ENCODE measurements at places on chromosomes 2 and 18.
A peak's percentile ranks its signal among the peaks of the same experiment; 100 is the strongest.

DNA sequence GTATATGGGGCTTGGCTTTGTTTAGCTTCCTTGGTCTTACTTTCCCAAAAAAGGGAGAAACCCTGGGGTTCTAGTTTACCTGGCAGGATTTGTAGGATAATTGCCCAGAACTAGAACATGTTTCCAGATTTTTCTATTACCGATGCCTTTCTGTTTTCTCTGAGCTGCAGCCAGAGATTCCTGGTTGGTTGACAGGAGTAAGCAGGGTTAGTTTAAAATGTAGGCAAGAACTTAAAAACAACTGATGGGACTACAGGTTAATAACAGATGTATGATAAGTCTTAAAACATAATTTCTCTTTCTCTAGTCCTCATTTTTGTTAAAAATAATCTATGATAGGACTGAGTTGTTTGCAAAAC lies 38.9 kb upstream of the GMCL1 start:
- DNase-seq = no peak

GRCh38 chr2:234492717-234493485 lies 4.0 kb downstream of the ARL4C start:
- no peak for DNase-seq

DNA sequence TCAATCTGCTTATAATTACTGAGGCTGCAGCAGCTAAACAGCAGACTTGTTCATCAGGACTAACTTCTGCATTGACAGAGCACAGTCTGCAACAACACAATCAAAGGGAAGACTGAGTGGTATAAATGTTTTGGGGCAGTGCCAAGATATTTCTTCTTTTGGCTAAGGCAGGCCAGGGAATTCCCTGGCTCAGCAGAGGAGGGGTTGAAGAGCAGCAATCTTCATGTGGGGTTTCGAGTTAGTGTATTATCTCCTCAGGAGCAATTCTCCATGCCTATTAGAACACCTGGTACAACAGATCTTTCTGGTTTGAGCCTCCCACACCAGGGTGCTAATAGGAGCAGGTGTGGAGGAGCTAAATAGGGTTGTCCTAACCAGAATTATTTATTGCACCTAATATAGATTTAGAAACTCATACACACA lies 103.0 kb upstream of the STK17B start:
- no peak for DNase-seq

GRCh38 chr2:70828914-70829824 lies 6.4 kb downstream of the CD207 start:
- no peak for DNase-seq

DNA sequence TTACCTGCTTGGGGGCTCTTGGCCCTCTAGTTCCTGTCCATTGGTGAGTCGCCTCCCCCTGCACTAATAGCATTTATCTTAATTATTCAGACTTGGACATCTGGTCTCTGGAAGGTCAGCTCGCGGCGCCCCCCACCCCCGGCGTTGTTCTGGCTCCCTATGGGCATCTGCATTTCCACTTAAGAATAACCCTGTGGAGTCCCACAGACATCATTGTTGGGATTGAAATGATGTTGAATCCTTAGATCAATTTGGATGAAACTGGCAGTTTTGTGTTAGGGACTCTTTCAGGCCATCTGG lies 313.8 kb upstream of the HS6ST1 start:
- DNase-seq = no peak

- no peak for DNase-seq
Measured at GRCh38 chr2:11949732-11950523, 203.5 kb downstream of the LPIN1 start.

DNA sequence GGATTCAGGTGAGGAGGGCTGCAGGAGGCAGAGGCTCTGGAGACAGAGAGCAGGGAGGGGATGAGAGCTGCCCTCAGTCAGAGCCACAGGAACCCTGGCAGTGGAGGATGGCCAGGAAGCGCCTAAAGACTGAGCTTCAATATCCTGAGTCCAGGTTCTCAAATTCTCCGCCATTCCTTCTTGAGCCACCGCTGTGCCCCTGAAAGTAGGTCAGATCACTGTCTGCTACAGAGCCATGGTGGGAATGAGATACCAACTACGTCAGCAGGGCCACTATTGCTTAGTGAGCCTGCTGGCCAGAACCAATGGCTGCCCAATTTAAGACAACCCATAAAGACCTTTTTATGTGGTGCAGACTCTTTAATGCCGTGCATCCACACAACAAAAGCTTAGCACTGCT lies 155.5 kb downstream of the CTIF start:
- DNase-seq = no peak

- DNase-seq = no peak
Measured at GRCh38 chr2:239471011-239471792, 70.4 kb upstream of the HDAC4 start.

- DNase-seq = no peak
Measured at GRCh38 chr2:230890646-230891045, 25.9 kb downstream of the ITM2C start.

- no peak for DNase-seq
Measured at GRCh38 chr18:49585781-49586663, 24.2 kb downstream of the LIPG start.

GRCh38 chr2:105324732-105325131 lies 4.8 kb downstream of the TGFBRAP1 start:
- no peak for DNase-seq

DNA sequence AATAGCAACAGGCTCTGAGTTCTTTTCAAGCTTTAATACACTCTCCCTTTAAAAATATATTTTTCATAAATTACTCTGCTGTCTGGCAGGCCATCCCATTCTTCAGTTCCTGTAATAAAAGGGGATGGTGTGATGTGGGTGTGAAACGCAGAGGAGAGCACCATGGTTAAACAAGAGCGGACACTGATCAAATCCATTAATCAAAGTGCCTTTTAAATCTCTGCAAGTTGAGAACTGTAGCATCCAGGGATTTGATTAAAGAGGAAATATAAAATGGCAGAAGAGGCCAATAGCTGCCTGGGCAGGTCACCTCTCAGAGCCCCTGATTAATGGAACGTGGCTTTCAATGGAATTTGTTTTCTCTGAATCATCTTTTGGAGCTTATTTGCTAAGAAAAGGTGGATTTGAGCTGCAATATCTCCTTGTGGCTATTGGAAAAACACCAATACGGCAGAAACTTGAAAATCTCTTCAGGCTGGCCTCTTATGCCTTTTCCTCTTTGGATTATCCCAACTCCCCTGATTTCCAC lies 96.9 kb downstream of the ACTR3 start:
- no peak for DNase-seq

DNA sequence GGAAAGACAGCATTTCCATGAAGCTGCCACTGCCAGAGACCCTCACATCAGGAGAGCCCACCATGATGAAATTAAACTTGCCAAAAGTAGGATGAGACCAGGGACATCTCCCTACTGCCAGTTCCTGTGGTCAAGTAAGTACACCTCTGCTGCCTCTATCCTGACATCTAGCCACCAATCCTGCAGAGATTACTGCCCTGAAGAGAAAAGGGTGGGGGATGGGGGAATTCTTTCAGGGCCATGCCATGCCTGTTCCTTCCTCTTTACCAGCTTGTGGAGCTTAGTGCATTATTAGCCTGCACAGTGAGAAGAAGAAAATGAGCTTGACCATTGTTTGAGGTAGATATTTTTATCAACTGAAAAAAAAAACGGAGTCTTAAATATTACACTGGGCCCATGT lies 397.2 kb upstream of the CDH2 start:
- DNase-seq = no peak

DNA sequence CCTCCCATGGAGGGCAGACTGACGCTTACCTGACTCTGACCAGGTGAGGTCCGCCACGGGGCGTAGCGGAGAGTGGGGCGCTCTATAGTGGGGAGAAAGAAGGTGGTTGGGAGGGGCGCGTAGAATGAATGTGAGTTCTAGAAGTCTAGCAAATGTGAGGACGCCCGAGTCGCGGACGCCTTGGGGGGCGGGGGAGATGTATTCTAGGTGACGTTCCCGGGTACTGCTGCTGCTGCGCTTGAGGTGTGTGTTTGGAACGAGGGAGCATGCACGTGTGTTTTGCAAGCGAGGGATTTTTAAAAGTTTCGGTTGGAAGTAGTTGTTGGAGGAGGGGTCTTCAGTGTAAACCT lies 758 bp downstream of the RIF1 start:
- DNase-seq = peak; percentile 13

DNA sequence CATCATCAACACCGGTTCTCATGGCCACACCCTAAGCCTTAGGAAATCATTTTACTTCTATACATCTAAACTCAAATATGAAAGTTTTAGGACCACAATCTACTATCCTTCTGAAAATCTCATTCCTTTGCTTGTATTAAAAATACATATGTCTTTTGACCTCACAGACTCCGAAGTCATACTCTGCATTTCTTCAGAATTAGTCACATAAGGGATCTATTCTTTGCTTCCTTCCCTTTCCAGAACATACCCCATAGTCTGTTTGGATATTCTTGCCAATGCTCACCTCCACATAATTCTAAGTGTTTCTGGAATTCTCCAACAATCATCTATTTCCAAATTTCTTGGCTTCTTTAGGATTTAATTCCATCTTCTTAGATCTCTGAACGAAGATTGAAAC lies 14.2 kb upstream of the DSG1 start:
- no peak for DNase-seq

- DNase-seq = no peak
Measured at GRCh38 chr2:23361152-23361551, 23.8 kb upstream of the KLHL29 start.

DNA sequence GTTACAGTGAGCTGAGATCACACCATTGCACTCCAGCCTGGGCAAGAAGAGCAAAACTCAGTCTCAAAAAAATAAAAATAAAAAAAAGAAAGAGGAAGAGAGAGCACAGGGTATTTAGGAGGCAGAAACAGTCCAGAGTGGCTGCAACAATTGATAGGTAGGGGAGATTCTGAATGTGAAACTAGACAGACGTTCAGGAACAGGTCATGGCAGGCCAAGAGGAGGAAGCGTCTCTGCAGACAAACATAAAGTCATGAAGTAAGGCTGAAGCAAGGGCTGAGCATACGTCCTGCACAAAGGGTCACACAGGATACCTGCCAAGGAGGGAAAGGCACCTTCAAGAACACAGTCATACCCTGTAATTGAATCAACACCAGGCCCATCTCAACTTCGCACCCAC lies 64.1 kb upstream of the ZNF532 start:
- DNase-seq = no peak

- DNase-seq = no peak
Measured at GRCh38 chr2:63785096-63785495, 56.6 kb upstream of the UGP2 start.

DNA sequence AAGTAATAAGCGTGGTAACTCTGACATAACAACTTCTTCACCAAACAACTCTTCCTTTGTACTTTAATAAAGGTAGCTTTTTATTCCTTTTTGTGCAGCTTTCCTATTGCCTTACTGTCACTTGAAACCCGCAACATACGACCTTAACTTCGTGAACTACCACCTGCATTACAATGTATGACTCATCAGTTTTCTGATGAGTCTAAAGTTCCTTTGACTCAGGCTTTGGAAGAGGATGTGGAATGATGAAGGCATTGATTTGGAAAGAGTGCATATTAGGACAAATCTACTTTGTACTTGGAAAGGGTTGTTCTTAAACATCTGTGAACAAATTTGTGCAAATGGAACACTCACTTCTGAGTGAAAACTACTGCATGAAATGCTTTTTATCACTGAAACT lies 1012.1 kb downstream of the TMEM182 start:
- DNase-seq = no peak

- DNase-seq = no peak
Measured at GRCh38 chr2:179344970-179345369, 80.3 kb upstream of the SESTD1 start.

DNA sequence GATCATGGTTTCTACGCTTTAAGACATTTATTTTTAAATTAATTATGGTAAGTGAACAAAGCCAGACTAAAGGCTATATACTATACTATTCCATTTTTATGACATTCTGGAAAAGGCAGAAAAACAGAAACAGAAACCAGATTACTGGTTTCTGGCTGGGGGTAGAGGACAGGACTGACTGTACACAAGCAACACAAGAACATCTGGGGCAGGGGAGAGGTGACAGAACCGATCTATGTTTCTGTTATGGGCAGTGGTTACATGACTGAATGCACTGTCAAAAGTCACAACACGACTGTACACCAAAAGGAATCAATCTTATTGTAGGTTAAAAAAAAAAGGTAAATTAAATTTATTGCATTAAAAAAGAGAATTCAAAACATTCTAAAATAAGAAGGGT lies 64.7 kb downstream of the PTPN2 start:
- DNase-seq = no peak

GRCh38 chr2:146349334-146349733 lies 1495.5 kb upstream of the ACVR2A start:
- DNase-seq = no peak

GRCh38 chr18:79780547-79780946 lies 17.2 kb upstream of the KCNG2 start:
- DNase-seq = no peak

DNA sequence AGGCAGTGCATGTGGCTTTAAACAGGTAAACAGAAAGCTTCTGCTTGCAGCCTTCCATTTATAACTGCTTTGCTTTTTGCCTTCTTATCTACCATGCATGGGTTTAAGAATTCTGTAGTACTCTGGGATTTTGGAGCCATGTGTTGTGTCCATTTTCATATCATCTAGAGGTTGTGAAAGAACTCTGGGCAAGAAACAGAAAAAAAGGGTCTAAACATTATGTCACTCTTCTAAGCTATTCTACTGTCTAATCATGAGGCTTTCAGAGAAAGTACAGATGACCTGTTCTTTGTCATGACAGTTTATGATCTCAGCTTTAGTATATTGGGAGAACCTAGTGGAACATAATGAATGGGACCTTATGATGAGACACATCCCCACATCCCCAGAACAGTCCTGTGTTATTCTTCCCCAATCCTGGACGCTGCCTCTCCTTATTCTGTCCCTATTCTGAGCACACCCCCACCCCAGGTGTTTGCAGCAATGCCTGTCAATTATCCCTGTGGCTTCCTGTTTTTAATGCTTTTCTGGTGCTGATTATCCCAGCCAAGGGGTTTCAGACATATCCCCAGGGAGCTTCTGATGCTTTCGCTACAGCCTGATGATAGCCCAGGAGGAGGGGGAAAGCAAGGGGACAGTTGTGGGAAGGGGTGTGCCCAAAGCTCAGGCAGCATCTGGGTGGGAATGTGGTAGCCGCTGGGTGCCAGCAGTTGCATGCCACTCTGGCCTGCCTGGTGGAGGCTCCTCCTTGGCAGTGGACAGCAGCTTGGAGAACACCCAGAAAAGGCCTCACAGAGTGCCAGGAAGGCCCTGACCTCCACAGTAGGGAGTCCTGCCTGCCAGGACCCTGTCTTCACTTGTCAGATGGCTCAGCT lies 169.5 kb upstream of the MAP3K20 start:
- DNase-seq = no peak
